NCI-H2029 treated with DMSO at 0.1 percent for 48 hours (cell line): ENCODE measurements at places on chromosomes 3 and 15.

- DNase-seq: no peak
Measured at GRCh38 chr3:167030082-167030725, 349.9 kb downstream of the ZBBX start.

GRCh38 chr3:52253314-52254304 lies 8.1 kb downstream of the PPM1M start:
- no peak for DNase-seq

- DNase-seq: no peak
Measured at GRCh38 chr3:27220166-27220565, 149.0 kb downstream of the NEK10 start.

GRCh38 chr15:25774871-25775270 lies 88.3 kb downstream of the ATP10A start:
- DNase-seq: no peak

DNA sequence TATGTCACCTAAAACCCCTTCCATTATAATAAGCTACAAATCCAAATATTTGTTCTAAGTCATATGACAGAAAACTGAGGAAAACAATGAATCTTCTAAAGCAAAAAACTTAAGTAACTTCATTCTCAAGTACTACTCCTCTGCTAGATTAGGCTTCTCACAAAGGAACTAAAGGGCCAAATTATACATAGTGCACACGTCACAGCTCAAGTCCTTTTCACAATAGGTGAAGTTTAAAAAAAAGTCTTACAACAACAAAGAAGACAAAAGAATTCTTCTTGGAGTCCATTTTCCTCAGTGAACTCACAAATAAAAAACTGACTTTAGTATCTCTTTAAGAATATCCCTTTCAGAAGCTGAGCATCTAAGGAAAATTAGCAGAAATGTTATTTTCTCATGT lies 479.9 kb downstream of the MAGI1 start:
- DNase-seq: no peak

DNA sequence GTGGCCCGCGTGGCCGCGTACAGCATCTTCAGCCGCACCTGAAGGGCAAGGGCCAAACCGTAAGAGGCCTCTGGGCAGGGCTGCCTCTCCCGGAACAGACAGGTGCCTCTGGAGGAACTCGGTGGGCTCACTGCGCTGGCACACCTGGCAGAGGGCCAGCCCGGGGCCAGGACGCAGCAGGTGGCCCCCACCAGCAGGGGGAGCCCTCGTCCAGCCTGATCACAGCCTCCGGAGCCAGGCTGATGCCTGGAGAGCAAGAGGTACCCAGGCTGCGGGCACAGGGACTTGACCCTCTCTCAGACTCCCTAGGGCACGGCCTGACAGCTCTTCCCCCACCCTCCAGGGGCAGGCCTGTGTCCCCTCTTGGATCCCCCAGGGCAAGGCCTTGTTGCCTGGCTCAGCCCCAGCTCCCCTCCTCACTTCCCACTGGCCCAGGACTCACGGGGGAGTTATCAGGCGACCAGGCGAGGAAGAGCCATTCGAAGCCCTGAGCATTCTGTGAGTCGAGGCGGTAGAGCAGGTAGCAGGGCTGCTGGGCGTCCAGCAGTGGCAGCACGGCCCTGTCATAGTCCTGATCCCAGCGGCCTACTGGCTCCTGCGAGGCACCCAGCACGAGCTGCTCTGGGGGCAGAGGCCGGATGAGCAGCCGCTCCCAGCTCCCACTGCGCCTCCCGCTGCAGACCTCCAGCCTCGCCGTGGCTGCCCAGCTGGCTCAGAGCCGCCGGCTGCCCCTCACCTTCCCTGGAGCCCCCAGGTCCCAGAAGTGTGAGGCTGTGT lies 6.2 kb upstream of the TLR9 start:
- DNase-seq: no peak

DNA sequence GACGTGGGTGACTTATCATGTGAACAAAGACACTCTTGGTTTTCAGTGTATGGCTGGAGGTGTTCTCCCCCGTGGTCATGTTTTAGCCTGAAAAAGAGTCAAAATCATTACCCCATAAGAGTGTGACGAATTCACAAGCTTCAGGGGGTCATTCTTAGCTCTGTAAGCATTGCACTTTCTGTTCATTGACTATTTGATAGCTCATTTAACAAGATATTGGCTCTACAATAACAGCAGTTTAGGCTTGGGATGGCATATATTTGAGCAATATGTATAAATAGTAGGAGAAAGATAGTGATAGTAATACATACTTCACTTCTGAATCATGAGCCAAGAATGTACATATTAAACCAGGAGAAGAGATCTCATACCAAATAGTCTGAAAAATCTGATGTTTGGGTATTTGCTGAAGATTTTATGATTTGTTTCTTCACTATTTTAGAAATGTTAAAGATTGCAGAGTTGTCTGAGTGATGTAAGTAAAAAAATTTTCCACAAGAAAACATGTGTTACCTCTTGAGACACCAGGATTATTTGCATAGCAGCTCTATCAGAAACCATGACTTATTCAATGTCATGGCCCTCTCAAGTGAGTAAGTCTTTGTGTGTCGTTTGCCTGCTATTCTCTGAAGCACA lies 996.0 kb downstream of the OTOL1 start:
- no peak for DNase-seq

DNA sequence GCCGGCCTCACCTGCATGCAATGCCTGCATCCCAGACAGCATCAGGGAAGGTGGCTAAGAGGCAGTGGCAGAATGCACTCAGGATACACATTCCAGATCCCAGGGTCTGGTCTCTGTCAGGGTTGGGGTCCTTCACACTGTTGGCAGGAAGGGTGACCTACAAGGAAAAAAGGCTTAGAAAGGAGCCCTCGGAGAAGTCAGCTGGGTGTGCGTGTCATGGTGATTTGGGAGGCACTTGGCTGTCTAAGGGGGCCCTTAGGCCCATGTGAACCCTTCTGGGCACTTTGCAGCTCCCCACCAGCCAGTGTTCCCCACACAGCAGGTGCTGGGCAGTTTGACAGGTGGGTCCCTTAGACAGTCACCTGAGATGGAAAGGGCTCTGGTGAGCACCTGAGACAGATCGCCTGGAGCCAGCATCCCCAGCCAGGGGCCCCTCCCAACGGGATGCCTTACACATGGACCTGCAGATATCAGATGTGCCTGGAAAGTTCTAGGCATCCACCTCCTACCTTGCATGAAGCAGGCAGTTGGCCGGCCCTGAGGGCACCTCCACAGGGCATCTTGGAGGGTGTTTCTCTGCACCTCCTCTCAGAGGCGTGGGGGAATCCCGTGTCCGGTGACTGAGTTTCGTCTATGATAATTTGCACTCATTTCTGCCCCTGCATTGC lies 131.6 kb downstream of the LRRK1 start:
- no peak for DNase-seq

DNA sequence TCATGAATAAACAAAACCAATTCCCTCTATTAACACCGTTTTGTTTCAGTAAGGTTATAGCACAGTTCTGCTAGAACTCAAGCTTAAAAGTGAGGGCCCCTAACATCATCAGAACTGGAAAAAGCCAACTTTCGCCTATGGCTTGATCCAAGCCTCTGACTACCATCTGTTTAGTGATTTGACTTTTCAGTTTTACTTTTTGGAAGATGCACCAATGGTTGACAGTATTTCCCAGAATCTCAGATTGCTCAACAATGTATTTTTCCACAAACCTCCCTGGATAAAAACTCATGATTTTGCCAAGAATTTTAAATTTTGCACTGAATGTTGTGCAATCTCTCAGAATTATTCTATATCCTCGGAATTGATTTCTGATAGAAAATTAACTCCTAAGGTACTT lies 190.7 kb downstream of the LSAMP start:
- DNase-seq: no peak

DNA sequence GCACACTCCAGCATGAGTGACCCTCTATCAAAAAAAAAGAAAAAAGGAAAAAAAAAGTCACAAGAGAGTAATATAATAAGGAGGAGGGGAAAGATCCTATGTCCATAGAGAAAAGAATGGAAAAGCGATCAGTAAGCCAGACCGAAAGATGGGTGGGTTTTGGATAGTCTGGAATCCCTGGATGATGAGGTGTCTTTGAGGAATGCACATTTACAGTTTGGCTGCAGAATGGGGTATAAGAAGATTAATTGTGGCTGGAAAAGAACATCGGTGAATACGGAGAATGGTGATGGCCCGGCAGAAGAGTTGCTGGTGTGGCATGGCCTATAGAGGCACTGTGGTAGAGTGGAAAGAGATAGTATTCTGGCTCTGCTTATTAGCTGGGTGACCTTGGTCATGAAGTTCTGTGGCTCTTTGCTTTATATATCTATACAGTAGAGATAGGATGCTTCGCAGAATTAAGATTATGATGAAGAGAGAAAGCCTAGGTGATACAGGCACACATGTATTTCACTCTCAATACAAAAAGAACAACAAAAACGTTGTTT lies 187.9 kb downstream of the AKAP13 start:
- no peak for DNase-seq

GRCh38 chr3:10395671-10396070 lies 74.8 kb upstream of the SEC13 start:
- DNase-seq: no peak

- DNase-seq: no peak
Measured at GRCh38 chr3:133042778-133043177, 4.6 kb downstream of the TMEM108 start.

DNA sequence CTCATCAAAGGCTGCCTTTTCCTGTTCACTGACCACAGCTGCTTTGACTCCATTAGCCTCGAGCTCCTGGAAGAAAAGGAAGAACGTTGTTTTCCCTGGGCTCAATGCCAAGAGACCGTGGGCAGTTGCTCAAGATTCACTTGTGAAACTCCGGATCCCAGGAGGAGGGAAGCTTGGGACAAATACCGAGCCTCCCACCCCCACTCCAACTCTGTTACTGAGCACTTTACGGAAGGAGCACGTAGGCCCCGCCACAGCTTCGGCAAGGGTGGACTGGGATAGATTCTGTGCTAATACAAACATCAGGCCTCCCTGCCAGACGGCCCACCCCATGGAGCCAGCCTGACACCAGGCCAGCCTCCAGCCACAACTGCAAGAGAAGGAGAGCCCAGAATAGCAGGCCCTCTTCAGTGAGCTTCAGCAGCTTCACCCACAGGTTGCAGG lies 10.8 kb upstream of the FANCD2 start:
- no peak for DNase-seq

DNA sequence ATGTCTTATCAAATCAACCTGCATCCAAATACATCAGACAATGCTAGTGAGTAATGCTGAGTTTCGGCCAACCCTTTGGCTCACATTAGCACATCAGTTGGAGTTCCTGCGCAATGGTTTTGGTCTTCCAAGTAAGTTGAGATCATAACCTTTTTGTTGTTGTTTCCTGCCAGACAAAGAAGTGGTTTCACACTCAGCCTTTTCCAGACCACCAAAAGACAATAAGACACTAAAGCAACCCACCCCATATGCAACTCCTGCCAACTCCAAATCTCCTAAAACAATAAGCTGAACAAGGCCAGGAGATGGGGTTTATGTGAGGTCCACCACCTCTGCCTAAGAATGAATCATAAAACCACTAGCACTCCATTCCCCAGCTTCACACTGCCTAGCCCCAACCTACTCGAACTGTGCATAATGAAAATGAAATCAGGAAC lies 177.0 kb downstream of the ERC2 start:
- no peak for DNase-seq

- no peak for DNase-seq
Measured at GRCh38 chr3:132749786-132750185, 27.6 kb upstream of the NPHP3 start.

DNA sequence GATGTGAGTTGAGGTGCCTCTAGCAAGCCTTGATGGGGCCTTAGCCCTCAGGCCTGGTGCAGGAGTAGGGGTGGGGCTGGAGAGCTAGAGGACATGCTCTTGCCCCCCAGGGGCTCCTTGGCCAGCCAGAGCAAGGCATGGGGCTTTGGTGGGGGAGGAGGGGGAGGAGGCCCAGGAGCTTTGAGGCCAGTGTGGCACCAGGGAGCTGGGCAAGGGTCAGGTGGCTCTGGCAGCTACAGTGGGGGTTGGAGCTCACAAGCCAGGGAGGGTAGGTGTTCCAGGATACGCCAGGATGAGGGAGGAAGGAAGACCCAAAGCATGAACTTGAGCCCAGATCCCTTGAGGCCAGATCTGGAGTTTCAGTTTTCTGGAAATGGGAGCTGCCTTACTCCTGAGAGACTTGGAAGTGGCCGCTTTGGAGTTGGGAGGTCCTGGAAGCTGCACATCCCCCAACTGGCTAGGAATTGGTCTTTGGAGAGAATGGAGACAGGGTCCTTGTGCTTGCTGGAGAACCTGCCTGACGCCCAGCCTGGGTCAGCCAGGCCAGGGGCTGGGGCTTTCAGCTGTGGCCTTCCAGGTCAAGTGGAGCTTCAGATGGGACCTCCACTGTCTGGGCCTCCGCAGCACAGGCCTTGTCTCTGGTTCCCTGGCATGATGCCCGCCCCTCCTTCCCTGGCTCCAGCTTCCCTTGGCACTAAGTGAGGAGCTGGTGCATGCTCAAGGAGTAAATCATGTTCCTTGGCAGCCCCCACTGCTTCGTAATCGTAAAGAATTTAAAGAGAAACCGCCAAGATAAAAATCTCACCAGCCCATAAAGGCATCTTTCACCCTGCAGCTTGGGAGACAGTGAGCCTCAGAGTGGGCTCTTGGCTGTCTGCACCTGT lies 8.7 kb downstream of the SEMA3F start:
- no peak for DNase-seq

DNA sequence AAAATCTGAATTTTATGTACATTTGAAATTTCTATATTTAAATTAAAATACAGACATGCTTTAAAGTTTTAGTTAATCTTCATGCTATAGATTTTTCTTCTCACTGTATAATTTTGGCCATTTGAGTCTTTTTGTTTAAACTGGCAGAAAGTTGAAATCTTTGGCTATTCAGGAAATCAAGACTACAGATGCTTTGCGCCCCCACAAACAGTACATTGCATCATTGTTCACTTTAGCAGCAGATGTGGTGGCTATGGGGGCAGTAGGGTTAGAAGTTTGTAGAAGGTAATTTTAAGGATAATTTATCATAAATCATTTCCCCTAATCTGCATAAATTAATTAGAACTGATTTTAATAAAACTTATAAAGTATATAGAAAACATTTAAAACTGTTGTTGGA lies 20.9 kb downstream of the SPPL2A start:
- no peak for DNase-seq

DNA sequence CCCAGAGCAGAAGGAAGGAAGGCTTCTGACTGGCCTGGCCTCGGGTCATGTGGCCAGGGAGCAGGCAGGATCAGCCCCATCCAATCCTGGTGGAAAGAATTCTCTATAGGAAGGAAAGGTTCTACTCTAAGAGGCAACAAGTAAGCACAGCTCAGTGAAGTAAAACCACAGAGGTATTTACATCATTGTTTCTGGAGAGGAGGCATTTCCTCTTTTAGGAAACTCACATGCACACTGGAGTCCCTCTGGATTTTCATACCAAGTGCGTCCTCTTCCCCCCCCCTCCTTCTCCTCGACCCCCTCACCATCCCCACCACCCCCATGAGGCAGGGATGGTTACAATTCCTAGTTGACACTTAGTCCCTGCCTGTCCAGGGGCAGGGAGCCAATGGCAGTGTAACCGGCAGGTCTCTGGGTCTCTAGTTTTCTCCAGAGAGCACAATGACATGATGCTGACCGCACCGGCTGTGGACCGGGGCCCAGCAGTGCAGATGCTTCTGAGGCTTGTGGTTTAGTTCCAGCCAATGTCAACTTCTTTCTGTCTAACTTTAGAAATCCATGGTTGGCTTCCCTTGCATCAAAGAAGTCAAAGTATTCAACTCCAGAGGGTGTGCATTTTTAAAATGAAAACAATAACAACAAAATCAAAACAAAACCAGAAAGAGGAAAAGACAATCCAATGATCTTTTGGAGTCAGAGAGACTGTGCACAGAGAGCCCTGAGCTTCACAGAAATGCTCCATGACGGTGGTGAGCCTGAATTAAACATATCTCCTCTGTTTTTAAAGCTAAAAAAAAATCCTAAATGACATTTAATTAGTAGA lies 230.3 kb upstream of the TLE3 start:
- no peak for DNase-seq
